Tibial nerve (tissue), 4 donors: ENCODE measurements at places on chromosomes 1 and 21. TPM values are rescaled to one million over a fixed set of nuclear protein-coding genes. Genes with fewer than 3 reads are reported as not detected.

- DNase-seq, result no peak
Measured at GRCh38 chr1:193069748-193070385, 10.5 kb downstream of the RO60 start.

The SLC45A3 gene
- 0.44 TPM for total RNA-seq

- DNase-seq, result no peak
Measured at GRCh38 chr1:187624812-187625545, 796.2 kb downstream of the PLA2G4A start.

The GNAT2 gene
- not detected for total RNA-seq

The HORMAD1 gene
- 3.6 TPM for total RNA-seq
